ENCODE measurements at places on chromosomes 11 and 22. TPM values are rescaled to one million over a fixed set of nuclear protein-coding genes. Genes with fewer than 3 reads are reported as not detected.
A peak's percentile ranks its signal among the peaks of the same experiment; 100 is the strongest.

Gene PDE2A
- 4.3 TPM for total RNA-seq

Gene CD3G
- not detected for total RNA-seq

Gene DERL3
- total RNA-seq, result 0.54 TPM

Gene MGAT3
- 1.8 TPM for total RNA-seq

- no peak for DNase-seq
These were observed 471.1 kb upstream of the KIRREL3 start for GRCh38 chr11:127471662-127472061.

DNA sequence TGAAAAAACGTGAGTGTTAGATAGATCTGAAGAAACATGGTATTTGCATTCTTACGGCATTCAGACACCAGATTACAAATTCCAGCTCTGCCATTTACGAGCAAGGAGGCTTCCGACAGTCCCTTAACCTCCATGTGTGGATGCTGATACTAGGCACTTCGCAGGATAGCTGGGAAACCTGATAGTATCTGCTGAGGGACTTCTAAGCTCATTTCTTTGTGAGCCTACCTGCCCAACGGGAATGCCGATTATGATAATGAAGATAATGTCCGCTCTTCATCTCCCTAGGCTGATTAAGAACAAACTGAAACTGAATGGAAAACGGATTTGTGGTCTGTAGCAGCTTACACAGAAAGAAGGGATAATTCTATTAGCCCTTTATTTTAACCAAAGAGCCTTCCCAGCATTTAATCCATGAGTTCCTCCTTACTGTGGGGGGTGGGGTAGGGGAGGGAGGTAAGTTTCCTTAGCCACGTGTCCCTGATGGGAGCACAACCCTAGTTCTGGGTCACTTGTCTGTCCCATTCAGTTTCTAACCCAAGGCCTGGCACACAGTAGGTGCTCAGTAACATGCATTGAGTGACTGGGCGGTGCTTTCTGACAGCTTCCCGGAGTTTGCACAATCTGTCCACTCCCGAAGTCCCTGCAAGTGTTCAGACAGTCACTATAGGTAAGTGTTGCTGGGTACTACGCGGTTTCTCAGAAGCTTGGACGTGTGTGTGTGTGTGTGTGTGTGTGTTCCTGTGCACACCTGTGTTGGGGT is 39.2 kb downstream of the CD6 start:
- DNase-seq, result no peak

DNA sequence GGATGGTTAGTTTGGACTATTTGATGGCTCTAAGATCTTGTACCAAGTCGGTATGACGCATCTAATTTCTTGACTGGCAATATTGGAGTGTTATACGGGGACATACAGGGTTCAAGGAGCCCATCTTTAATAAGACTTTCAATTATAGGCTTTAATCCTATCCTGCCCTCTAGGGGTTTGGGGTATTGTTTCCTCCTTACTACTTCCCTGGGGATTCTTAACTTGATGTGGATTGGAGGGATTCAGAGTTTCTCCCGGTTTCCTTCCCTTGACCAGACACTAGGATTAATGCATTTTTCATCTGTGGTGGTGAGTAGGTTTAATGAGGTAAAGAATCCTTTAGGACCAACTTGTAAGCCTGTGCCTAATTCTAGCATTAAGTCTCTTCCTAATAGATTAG is 18.8 kb downstream of the CYP2D6 start:
- DNase-seq, result no peak

GRCh38 chr11:65793625-65794400 is 7.0 kb downstream of the OVOL1 start:
- DNase-seq, result no peak

DNA sequence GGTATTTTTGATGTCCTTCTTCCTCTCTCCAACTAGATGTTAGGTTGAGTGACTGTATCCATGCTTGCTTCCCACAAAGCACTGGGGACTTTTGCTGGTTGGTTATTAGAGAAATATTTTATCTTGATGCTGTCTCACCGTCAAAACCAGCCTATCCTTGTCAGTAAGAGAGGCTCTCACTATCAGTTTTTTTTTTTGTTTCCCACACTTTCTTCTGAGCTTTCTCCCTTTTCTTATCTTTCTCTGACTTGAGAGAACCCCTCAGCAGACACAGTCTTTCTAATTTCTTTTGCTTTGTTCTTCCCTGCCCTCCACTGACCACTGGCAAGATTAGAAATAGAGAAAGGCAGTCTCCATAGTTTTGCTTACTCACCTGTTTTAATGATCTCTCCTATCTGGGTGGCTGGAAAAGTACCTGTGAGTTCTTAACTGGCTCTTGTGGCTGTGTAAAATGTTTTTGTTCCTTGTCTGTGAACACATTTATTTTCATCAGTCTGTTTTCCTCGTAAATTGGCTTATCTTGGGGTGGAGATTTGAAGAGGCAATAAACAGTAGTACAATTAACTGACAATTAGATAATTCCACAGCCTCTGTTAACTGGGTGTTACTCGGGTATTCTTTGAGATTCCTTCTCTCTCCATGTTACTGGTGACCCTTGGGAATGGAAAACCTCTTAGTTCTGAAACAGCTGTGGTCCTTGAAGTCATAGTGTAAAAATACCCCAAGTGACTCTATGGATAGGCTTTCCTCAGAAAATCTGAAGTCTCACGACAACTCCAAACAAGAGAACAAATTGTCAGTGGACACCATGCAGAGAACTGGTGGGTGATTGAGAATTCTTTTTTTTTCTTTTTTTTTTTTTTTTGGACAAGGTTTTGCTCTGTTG is at the start of gene NXPE1:
TSS of gene NXPE1 (minus strand) at position 457 of the 886 bp plus-strand sequence. CDS start 8,680 bp downstream, outside the sequence.
- DNase-seq, result no peak

DNA sequence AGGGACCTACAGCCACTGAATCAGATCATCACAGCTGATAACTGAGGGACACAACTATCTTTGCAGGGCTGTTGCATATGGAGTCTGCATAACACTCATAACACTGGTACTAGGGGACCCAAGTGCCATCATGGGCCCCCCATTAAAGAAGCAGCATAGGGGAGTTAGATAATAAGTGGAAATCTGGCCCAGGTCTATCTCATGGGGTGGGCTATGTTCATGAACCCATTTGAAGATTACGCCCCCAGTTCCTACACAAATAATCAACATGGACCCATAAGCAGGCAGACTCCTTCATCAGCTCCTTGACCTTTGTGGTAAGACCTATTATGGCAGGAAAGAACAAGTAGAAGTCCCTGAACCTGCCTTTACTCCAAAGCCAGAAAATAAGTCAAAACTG is 48.8 kb downstream of the ASCL2 start:
- DNase-seq, result no peak

DNA sequence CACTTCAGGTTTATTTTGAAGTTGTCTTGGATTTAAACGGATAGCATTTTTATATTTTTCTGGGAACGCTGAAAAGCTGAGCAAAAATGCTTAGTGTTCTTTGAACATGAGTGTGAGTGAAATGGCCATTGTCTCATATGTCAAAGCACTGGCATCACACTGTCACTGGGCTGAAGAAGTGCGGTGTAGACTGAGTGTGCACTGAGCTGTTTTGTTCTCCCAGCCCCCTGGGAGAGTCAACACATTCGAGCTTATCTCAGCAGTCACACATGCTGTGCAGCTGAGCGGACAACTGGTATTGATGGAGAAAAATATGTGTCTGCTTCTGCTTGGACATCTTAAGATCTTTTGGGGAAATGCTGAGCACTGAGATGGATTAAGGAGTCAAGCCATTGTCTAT is 90.8 kb downstream of the TECTA start:
- DNase-seq, result no peak

DNA sequence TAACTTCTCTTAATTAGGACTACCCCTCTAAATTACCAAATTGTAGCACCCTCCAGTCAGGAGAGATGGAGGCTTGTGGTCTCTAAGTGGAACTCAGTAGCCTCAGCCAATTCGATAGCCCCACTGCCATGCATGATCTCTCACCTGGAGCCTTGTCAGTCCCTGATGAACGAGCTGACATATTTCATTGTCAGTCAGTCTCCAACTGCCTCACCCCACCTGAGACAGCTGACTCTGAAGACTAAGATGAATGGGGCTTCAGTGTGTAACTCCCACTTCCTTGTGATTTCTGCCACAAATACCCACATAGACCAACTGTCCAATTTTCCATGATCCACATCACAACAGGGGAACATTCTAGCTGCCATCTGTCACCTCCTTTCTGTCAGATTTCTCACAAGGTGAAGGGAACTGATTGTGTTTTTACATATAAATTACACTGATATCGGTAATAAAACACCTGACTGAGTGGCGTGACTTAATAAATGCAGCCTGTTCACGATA is 206.5 kb downstream of the FAM181B start:
- DNase-seq, result no peak

- no peak for DNase-seq
These were observed 111.3 kb upstream of the MTMR2 start for GRCh38 chr11:96035031-96035739.

GRCh38 chr11:100459811-100460210 is 227.3 kb upstream of the ARHGAP42 start:
- no peak for DNase-seq

GRCh38 chr11:134724779-134725140 is 312.7 kb upstream of the B3GAT1 start:
- no peak for DNase-seq

DNA sequence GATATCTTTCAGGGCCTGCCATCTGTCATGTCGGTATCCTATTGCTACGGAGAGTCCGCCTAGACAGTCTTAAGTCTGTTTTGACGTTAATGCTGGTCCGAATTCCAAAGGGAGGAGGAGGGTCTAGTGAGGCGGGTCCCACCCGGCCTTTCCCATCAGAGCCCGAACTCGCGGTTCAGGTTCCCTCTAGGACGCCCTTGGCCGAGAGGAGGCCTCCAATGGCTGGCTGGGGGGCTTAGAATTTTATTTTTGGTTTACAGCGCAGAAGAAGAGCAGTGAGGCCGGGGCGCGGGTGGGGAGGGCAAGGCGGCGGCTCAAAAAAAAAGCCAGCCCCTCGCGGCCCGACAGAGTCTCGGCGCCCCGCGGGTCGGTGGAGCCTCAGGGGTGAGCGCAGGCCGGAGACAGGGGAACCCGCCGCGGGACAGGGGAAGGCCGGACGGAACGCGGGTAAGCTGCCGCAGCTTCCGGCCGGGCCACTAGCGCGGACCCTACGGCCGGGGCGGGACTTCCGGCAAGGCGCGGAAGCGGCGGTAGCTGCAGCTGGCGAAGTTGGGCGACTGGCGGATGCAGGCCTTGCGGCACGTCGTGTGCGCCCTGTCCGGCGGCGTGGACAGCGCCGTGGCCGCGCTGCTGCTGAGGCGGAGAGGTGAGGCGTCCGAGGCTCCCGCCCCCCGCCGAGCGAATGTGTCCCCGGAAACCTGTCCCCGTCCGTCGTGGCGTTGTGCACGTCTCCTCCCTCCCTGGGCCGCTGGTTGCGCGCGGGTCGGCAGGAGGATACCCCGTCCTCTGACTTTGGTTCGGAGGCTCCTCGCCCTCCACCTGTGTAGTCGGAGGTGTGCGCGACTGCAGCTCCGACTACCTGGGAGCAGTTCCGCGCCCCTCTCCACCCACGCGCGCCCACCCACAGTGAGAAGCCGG is at the start of gene TRMU:
TSS of gene TRMU (plus strand) at position 514 of the 918 bp plus-strand sequence. CDS start at position 565, 51 bp downstream.
- DNase-seq, result peak; percentile 56

DNA sequence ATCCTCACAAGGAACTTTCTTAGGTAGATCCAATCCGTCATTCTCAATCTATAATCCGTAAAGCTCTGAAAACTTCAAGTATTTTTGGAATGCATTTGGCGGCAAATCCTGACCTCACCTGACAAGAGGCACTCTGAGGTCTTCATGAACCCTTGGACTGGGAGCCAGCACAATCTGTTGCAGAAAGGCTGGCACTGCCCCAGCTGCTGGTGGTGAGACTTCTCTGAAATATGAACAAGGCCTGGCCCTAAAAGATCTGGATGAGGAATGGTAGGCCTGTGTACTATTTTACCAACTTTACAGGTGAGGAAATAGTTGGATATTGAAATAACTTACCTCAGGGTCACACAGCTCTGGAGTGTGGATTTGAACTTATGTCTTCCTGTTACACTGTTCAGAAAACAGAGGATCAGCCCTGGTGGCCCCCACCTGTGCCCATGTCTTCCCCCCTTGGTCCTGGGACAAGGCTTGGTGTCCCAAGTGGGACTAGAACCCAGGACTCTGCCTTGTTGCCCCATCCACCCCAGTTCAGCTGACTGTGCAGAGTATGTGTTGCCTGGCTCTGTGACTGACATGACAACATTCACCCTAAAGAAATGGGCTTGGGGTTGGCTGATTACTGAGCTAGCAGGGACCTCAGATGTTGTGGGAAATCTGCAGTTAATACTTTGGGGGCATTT is 471.4 kb downstream of the MN1 start:
- no peak for DNase-seq

Data from kidney epithelial cell (primary cell).